NCI-H2029 (cell line): ENCODE measurements at places on chromosomes 11 and 22.

- no peak for DNase-seq
Observed at GRCh38 chr11:65730461-65730860, 9.9 kb upstream of the RNASEH2C start.

GRCh38 chr11:10255388-10256125 is 38.5 kb downstream of the SBF2 start:
- no peak for DNase-seq

DNA sequence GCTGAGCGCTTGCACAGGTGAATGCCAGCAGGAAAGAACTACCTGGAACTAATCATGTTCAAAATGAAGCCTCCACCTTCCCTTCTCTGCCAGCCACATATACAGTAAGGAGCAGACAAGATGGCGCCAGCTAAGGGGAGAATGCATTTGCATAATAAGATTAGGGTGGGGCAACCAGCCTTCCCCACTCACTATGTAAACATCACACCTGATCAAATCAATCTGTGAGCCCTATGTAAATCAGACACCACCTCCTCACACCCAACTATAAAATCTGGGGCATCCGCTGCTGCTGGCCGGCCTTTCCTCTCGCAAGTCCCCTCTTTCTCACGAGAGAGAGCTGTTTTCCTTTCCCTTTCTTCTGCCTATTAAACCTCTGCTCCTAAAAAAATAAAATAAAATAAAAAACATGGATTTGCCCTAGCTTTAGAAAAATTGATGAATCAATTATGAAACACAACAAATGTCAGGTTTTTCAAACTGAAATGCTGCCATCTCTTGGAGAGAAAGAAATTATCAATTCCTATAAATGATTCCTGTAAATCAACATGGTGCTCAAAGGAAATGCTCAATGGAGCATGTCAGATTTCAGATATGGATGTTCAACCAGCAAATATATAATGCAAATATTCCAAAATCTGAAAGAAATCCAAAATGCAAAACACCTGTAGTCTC is 108.9 kb downstream of the SGSM3 start:
- DNase-seq, result no peak

- no peak for DNase-seq
Observed at GRCh38 chr11:105367129-105367528, 227.6 kb upstream of the CARD18 start.

DNA sequence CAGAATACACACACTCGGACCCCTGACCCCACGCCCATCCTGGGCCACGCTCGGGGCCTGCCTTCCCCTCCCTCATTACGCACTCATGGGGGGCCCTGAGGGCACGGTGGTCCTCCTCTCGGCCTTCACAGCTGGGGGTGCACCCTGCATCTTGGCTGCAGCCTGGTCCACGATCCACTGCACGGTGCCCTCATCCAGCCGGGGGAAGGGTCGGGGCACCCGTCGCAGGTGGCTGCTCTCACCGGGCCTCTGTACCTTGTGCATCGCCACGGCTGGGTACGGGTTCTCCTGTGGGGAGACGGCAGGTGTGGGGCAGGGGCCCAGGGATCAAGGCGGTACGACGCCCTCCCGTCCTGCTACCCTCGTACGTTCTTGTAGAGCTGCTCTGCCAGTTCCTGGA is 10.4 kb downstream of the SBF1 start:
- no peak for DNase-seq

DNA sequence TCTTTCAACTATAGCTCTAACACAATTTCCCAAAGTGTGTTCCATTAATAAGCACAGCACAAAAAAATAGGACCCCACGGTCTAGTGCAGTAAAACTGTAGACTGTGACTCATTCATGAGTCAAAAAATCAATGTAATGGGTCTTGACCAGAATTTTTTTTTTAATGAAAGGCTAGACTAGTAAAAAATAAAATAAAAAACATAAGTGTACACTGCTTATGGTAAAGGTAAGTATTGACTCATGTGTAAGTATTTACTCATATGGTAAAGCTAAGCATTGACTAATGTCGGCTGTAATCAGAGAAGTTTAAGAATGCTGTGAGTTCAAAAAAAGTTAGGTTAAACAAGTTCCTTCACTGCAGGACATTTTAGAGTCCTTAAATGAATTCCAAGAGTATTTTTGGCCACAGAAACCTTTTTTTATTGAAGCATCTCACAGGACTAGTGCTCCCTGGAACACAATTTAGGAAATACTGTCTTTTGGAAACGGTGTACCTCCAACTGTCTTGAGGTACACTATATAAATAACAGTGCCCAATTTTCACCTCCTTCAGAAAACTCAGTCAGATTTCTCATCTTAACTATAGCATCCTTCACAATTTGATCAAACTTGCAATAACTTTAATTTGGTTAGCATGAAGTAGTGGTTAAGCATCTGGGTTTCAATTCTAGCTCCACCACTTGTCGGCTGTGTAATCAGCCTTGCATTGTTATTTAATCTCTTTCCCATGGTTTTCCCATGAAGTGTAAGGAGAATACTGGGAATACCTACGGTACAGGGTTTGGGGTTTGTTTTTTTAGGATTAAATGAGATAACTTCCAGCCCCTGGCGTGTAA is 2.1 kb downstream of the CCDC73 start:
- no peak for DNase-seq

GRCh38 chr22:46676479-46676878 is 56.3 kb downstream of the GRAMD4 start:
- DNase-seq, result no peak

DNA sequence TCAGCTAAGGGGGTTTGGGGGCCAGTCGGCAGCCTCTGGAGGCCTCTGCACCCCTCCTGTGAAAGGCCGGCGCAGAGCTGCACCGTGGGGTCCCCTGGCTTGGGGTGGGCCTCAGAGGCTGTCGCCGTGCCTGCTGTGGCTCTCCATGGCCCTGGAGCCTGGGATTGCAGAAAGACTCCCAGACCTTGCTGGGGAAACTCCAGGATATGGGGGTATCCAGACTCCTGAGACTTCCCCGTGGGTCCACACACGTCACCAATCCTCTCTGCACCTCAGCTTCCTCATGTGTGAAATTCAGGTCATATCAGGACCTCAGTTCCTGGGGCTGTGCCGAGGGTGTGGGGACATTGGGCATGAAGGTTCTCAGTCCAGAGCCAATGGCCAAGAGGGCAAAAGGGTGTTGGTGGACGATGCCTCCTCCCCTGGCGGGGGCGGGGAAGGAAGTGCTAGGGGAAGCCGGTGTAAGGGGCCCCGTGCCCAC is 97.1 kb downstream of the KCNQ1 start:
- no peak for DNase-seq

DNA sequence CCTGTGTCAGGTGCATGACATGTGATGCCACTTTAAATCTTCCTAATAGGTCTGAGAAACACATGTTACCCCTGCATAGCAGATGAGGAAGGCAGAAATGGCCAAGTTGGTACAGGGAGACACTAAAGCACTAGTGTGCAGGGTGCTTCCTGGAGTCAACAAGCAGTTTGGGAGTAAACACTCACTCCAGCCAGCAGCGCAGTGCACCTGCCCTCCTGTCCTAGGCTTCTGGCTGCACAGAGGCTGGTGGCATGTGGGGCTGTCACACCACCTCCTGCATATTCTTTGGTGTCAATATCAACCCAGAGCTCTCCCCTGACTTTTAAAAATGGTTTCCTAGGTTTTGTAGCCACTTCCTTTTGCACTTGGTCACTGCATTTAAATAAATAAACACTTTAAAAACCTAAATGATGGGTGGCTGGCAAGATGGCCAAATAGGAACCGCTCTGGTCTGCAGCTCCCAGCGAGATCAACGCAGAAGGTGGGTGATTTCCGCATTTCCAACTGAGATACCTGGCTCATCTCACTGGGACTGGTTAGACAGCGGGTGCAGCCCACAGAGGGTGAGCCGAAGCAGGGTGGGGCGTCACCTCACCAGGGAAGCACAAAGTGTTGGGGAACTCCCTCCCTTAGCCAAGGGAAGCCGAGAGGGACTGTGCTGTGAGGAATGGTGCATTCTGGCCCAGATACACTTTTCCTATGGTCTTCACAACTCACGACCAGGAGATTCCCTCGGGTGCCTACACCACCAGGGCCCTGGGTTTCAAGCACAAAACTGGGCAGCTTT is 33.5 kb downstream of the GAB4 start:
- peak; percentile 83 for DNase-seq

- DNase-seq, result no peak
Observed at GRCh38 chr11:130609121-130610035, 160.9 kb downstream of the ADAMTS15 start.

GRCh38 chr11:102415304-102415916 is 37.2 kb downstream of the TMEM123 start:
- DNase-seq, result no peak

DNA sequence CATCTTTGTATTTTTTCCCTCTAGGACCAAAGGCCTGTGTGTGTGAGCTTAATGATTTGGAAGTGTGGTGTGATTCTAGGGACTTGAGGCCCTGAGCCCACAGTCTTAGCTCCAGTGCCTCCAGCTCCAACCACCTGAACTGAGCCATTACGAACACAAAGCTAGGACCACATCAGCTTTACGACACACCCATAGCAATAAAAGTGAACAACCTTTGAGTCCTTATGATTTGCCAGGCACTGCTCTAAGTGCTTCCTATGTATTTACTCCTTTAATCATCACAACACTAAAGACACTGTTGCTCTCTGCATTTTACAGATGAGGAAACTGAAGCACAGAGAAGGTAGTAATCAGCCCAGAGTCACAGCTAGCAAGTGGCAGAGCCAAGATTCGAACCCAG is 126.4 kb downstream of the EHF start:
- DNase-seq, result no peak

- DNase-seq, result no peak
Observed at GRCh38 chr11:121090145-121090721, 10.8 kb upstream of the TECTA start.

DNA sequence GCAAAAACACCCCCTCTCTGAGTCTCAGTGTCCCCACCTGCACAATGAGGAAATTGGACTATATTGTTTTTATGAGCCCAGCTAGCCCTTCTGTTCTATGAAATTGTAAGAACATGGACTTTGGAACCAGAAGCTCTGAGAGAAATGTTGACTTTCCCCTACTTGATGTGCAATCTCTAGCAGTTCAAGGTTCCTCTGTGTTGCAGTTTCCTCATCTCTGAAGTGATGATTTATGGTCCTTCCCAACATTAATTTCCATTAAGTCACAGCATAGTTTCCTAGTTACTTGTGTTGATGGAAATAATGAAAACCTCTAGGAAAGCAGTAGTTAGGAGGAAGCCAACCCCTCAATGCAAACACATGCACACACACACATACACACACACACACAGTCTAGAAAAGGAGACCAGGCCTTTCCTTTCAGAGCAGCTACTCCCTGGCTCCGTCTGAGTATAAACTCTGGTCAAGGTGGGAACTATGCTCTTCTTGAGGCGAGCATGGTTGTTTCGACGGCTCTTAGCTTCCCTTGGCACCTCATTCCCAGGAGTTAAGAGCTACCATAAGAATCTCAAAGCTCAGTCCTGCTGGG is 518.4 kb downstream of the SOX6 start:
- DNase-seq, result no peak

DNA sequence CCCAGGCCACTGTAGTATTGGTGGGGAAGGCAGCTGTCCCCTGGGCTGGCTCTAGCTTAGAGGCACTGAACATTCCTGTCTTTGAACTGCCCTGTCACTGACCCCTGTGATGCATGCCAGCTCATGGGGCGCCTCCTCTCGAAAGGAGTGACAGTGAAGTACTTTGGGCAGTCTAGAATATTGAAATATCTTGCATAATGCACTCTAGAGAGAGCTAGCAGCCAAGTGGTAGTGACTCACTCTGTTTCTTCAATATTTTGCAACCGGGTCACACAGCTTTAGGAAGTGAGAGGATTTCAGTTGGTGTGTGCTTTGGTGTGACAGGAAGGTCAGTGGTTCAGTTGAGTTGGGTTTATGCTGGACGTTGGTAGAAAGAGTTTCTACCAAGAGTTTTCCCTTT is 35.5 kb upstream of the ST14 start:
- no peak for DNase-seq

DNA sequence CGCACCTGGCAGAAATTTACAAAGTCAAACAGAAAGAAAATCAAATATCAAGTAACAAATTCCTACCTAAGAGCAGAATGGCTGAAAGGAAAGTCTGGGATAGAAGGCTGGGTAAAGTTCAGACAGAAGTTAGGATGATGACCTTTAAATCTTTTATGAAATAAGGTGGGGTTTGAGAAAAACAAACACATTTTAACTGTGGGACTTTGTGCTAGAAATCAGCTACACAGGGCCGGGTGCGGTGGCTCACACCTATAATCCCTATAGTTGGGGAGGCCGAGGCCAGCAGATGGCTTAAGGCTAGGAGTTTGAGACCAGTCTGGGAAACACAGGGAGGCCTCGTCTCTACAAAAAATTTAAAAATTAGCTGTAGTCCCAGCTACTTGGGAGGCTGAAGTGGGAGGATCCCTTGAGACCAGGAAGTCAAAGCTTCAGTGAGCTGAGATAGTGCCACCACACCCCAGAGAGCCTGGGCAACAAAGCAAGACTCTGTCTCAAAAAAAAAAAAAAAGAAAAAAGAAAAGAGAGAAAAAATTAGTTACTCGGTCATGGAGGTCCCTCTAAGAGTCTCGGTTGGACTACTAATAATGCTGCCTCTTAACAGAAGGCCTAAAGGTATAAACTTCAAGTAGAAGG is 119.7 kb upstream of the BID start:
- no peak for DNase-seq

DNA sequence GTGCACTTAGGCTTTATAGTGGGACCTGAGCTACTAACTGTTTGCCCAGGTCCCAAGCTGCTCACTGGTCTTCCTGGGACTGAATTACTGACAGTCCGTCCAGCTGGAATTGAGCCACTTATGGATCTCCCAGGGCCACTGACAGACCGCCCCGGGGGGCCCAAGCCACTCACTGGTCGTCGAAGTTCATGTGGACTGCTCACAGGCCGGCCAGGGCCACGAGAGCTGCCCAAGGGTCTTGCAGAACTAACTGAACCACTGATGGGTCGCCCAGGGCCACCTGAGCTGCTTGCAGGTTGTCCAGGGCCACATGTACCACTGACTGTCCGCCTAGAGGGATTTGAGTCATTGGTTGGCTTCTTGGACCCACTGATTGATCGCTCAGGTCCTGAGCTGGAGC is 15.1 kb downstream of the MISFA start:
- no peak for DNase-seq

DNA sequence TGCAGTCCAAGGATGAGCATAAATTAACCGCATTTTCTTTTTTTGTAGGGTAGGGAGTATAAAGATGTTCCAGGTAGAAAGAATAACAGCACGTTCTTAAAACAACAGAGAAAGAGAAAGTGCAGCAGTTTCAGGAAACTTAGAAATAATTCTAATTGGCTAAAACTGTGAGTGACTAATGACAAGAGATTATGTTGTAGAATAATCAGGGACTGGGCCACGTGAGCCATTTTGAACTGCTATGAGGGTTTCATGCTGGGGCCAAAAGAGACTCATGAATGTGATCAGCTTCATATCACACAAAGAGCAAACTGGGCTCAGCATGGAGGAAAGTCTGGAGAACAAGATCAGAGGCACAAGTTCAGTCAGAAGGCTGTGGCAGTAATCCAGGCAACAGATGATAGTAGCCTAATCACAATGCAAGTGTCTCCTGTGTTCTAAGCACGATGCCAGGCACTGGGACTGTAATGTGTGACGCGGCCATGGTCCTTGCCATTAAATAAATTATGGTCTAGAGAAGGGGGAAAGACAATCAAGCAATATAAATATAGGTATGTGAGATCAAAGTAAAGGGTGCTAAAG is 17.9 kb downstream of the CWF19L2 start:
- no peak for DNase-seq
